ENCODE measurements at places on chromosomes 4 and X.

DNA sequence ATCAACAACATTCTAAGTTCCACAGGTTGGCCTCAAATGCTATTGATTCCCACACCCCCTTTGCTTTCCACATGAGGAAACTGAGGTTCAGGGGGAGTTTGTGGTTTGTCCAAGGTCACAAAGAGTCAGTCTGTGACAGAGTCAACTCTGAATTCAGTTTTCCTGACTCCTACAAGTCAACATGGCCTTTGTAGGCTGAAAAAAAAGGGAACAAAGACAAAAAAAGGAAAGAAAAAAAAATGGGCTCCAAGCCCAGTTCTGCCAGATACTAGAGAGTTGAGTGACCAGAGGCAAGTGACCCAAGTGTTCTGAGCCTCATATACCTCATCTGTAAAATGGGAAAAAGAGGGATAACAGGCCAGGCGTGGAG, 16.5 kb upstream of the PIM2 start:
- DNase-seq, result no peak

- no peak for DNase-seq
These were observed 533.0 kb downstream of the BCOR start for GRCh38 chrX:39564751-39565150.

GRCh38 chr4:169745291-169745690, 12.5 kb downstream of the HPF1 start:
- peak; percentile 9 for DNase-seq

DNA sequence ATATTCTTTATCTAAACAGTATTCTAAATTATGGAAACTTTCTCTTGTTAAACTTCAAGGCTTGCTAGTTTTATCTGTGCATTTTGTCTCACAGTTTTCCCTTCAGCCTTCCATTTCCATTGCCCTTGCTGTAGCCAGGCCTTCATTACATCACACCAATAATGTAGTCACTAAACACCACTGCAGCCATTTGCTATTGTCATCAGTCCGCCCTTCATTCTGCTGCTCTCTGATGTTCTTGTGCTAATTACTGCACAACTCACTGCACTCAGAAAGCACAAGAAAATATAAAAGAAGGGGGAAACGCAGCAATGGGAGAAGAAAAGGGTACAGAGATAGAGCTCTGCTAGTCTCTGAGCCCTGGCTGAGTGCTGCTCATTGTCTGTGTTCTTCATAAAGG, 239.6 kb upstream of the FSTL5 start:
- DNase-seq, result no peak

- DNase-seq, result no peak
These were observed 310.8 kb downstream of the PACRGL start for GRCh38 chr4:21011106-21011505.

- DNase-seq, result no peak
These were observed 57.7 kb upstream of the PGK1 start for GRCh38 chrX:78046362-78046761.

DNA sequence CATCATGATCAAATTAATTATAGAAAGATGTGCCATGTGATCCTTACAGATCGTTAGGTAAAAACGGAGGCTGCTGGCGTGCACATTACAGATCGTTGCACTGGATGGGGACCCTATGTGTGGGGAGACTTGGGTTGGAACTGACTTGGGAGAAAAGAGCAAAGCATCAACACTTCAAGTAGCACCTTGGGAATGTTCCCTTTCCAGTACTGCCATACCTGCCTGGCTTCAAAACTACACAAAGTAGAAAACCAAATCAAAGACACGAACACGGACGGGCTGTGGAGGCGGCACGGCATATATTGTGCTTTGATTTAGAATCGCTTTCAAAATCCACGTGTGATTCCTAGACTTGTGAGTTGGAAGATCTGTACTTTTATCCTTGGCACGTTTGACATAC, 898 bp downstream of the CMC4 start:
- no peak for DNase-seq

DNA sequence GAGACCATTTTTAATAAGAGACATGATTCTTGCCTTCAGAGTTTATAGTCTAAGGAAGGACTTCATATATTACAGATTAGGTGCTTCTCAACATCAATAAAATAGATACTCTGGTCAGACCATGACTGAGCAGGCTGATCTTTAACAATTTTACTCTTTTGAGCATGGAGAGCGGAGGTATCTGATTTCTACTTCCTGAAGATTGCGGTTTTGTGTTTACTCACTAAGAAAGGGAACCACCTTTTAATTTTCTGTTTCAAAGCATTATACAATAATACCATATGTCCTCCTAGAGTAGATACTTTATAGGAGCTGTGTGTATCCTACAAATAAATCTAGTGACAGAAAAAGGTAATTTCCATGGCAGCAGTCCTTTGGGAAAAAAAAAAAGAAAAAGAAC, 12.5 kb downstream of the MORC4 start:
- no peak for DNase-seq

GRCh38 chr4:61044837-61045236, 155.3 kb upstream of the ADGRL3 start:
- DNase-seq, result no peak

DNA sequence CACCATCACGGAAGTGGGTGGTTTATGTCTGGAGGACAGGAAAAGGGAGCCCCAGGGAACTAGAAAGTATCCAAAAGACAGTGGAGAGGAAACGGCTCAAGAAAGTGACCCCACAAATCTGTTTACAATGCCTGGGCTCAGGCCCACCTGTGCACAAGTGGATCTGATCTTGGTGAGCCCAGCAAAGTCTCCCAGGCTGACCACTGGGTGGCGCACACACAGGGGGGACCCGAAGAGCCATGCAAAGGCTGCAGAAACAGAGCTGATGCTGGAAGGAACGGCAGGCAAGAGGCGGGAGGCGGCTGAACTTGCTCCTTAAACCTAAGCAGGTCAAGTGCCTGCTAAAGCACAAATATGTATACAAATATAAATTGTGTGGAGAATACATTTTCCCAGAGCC, 9.6 kb downstream of the HAUS7 start:
- DNase-seq, result no peak

DNA sequence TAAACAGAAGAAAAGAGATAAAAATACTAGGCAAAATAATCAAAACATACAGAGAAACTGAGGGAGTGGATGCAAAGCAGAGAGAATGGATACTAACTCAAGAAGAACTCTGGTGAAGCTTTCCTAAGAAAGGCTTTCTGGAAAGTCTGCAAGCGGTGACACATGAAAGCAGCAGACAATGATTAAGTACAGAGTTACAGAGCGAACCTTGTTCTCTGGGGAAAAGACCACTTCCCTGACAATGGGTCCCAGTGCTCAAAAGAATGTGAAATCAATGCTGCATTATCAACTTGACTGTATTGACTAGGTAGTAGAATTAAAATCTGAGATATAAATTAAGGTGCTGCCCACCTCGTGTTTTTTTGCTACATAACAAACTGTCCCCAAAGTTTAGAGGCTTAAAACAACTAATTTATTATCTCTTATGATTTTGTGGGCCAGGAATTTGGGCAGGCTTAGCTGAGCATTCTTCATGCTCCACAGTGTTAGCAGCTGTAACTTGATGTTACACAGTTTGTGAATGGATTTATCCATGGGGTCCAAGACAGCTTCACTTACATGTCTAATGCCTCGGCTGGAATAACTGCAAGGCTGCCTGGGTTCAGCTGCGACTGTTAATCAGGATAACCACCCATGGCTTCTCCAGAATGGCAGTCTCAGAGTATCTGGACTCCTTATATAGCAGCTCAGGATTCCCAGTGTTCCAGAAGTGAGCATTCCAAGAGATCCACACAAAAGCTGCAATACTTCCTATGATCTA, 106.9 kb upstream of the INPP4B start:
- no peak for DNase-seq
